Esophagus squamous epithelium (tissue), 5 donors: ENCODE measurements at places on chromosomes 7 and 10. TPM values are rescaled to one million over a fixed set of nuclear protein-coding genes. Genes with fewer than 3 reads are reported as not detected.

Gene CALHM1
- total RNA-seq, result not detected

Gene KIAA1549
- total RNA-seq, result 0.38 TPM

Gene TFPI2
- not detected for total RNA-seq

Gene JCAD
- total RNA-seq, result 2.9 TPM

Gene FAM237B
- total RNA-seq, result not detected

Gene AKR1D1
- total RNA-seq, result not detected

DNA sequence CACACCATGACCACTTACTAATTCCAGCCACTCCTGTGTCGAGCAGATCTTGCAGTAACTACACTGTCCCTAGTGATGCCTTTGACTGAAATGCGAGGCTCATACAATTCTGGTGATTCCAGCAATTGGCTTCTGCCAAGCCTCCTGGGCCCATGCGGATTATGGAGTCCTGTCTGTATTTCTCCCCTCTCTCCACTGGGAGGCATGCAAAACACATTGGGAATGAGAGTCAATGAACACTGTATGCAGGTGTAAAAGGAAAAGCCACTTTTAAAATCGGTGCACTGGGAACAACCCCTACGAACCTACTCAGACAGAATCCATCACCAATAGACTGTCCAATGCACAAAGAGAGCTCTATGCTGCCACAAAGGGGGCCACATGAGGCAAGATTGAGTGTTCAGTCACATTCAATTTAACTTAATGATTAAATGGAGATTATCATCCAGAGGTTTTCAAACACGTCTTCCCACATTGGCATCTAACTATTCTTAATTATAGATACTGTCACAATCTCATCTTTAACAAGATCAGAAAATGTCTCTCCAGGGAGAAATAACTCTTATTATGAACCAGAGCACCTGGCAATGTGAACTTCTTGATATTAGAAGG, 550.6 kb downstream of the GLRX3 start:
- H3K4me1 ChIP-seq, result no peaks in the 10 kb centered on the region
- no peak for DNase-seq
- no peaks in the 10 kb centered on the region for H3K27me3 ChIP-seq

DNA sequence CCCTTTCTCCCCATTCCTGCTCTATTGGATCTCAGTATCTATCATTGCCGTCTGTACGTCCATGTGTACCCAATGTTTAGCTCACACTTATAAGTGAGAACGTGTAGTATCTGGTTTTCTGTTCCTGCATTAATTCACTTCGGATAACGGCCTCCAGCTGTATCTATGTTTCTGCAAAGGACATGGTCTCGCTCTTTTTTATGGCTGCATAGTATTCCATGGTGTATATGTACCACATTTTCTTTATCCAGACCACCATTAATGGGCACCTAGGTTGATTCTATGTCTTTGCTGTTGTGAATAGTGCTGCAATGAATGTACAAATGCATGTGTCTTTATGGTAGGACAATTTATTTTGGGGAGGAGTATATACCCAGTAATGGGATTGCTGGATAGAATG, 94.4 kb upstream of the MPP7 start:
- H3K27ac ChIP-seq, result no peak overlapping the region
- H3K4me1 ChIP-seq, result no peaks in the 10 kb centered on the region
- H3K4me3 ChIP-seq, result no peak overlapping the region
- DNase-seq, result no peak
- H3K27me3 ChIP-seq, result no peaks in the 10 kb centered on the region

DNA sequence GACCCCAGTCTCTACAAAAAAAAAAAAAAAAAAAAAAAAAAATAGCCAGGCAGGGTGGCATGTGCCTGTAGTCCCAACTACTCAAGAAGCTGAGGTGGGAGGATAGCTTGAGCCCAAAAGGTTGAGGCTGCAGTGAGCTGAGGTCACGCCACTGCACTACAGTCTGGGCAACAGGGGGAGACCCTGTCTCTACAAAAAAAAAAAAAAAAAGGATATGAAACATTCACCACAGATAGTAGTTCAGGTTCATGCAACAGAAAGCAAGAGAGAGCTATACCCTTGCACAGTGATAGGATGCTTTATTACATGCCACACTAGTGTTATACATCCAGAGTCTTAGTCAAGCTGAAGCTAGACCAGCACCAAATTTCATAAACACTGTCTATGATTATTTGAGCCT, 148.4 kb upstream of the KAT6B start:
- DNase-seq, result no peak
- H3K27ac ChIP-seq, result no peak overlapping the region
- H3K27me3 ChIP-seq, result no peaks in the 10 kb centered on the region

- no peaks in the 10 kb centered on the region for H3K36me3 ChIP-seq
- no peak overlapping the region for H3K4me3 ChIP-seq
- H3K27me3 ChIP-seq, result no peaks in the 10 kb centered on the region
- DNase-seq, result no peak
- no peaks in the 10 kb centered on the region for H3K4me1 ChIP-seq
Measured at GRCh38 chr7:152752200-152752912, 7.2 kb upstream of the ACTR3B start.

- peaks cover 44% of the 10 kb centered on the region for H3K4me1 ChIP-seq
- no peak overlapping the region for H3K27ac ChIP-seq
- no peak overlapping the region for H3K4me3 ChIP-seq
- H3K36me3 ChIP-seq, result no peaks in the 10 kb centered on the region
- no peaks in the 10 kb centered on the region for H3K27me3 ChIP-seq
Measured at GRCh38 chr10:76037531-76038155, 606.2 kb downstream of the LRMDA start.

GRCh38 chr7:927031-927671, 27.3 kb downstream of the ADAP1 start:
- H3K4me1 ChIP-seq, result no peaks in the 10 kb centered on the region
- DNase-seq, result no peak
- no peaks in the 10 kb centered on the region for H3K36me3 ChIP-seq
- no peak overlapping the region for H3K4me3 ChIP-seq
